ENCODE measurements at places on chromosomes 4 and X. TPM values are rescaled to one million over a fixed set of nuclear protein-coding genes. Genes with fewer than 3 reads are reported as not detected.

- DNase-seq, result no peak
- no peak overlapping the region for H3K4me3 ChIP-seq
These were observed 34.5 kb downstream of the RPS6KA6 start for GRCh38 chrX:84153538-84153937.

DNA sequence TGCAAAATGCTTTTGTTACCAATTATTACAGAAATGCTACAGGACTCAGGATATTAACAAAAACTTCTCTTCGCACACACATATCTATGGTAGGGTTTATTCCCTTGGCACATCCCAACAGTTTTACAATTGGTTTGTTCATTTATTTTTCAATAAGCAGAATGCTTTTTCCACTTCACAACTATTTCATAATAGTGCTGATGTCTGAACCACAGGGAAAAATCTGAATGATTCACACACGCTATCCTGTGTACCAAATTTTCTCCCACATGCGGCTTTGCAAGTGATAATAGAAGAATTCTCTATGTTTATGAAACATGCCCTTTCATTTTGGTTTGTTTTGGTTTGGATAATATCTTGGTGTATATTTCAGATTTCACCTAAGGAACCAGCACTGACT lies 725.7 kb upstream of the TENM3 start:
- H3K27ac ChIP-seq, result no peak overlapping the region
- no peak overlapping the region for H3K4me3 ChIP-seq
- no peak for DNase-seq
- no peaks in the 10 kb centered on the region for H3K27me3 ChIP-seq
- no peaks in the 10 kb centered on the region for H3K4me1 ChIP-seq
- H3K36me3 ChIP-seq, result no peaks in the 10 kb centered on the region

DNA sequence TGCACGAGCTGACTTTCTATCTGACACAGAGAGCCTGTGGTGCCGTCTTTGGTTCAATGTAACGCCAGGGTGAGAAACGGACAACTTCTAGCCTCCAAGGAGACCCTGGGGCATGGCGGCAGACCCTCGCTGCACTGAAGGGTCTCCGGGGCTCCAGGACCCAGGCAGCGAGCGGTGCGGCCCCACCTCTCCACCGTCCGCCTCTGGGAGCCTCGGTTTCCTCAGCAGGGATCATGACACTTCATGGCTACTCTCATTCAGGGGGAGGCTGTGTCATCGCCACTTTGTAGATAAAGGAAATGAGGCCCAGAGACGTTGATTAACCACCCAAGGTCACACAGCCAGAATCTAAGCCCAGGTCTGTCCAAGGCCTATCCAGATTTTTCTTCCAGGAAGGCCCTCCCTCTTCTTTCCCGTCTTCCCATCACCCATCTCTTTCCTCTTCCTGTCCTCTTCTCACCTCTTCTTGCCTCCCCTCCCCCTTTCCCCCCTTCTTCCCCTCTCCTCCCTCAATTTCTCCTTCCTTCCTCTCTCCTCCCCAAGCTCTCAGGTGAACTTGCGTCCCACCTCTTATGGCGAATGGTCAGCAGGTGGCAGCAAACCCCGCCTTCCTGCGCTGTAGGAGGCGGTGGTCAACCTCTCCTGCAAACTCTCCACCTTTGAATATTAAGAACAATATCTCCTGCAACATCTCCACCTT lies 69.3 kb upstream of the HMX1 start:
- peak; percentile 29 for DNase-seq
- no peaks in the 10 kb centered on the region for H3K4me1 ChIP-seq
- no peaks in the 10 kb centered on the region for H3K27me3 ChIP-seq

GRCh38 chr4:165379678-165380064 lies 863 bp downstream of the CPE start:
- no peaks in the 10 kb centered on the region for H3K36me3 ChIP-seq
- no peaks in the 10 kb centered on the region for H3K4me1 ChIP-seq
- peak overlapping the region; percentile 76 for H3K27ac ChIP-seq
- H3K4me3 ChIP-seq, result peak overlapping the region; percentile 78
- DNase-seq, result no peak

GRCh38 chrX:65741823-65742222 lies 74.4 kb downstream of the MSN start:
- H3K27ac ChIP-seq, result no peak overlapping the region
- H3K27me3 ChIP-seq, result no peaks in the 10 kb centered on the region
- peaks cover 35% of the 10 kb centered on the region for H3K36me3 ChIP-seq
- H3K4me3 ChIP-seq, result no peak overlapping the region
- no peaks in the 10 kb centered on the region for H3K4me1 ChIP-seq
- no peak for DNase-seq

GRCh38 chrX:101619364-101619763 lies 1.6 kb upstream of the ARMCX6 start:
- no peak for DNase-seq
- no peak overlapping the region for H3K27ac ChIP-seq
- H3K4me3 ChIP-seq, result no peak overlapping the region
- no peaks in the 10 kb centered on the region for H3K27me3 ChIP-seq
- peaks cover 17% of the 10 kb centered on the region for H3K4me1 ChIP-seq

GRCh38 chrX:9374555-9374954 lies 90.3 kb upstream of the TBL1X start:
- DNase-seq, result no peak
- no peaks in the 10 kb centered on the region for H3K27me3 ChIP-seq
- H3K27ac ChIP-seq, result no peak overlapping the region
- H3K36me3 ChIP-seq, result no peaks in the 10 kb centered on the region
- H3K4me1 ChIP-seq, result no peaks in the 10 kb centered on the region

- H3K4me1 ChIP-seq, result peaks cover 9% of the 10 kb centered on the region
- no peak overlapping the region for H3K4me3 ChIP-seq
- no peaks in the 10 kb centered on the region for H3K27me3 ChIP-seq
- DNase-seq, result no peak
- H3K27ac ChIP-seq, result no peak overlapping the region
These were observed 34.3 kb upstream of the PROM1 start for GRCh38 chr4:16118090-16118489.

DNA sequence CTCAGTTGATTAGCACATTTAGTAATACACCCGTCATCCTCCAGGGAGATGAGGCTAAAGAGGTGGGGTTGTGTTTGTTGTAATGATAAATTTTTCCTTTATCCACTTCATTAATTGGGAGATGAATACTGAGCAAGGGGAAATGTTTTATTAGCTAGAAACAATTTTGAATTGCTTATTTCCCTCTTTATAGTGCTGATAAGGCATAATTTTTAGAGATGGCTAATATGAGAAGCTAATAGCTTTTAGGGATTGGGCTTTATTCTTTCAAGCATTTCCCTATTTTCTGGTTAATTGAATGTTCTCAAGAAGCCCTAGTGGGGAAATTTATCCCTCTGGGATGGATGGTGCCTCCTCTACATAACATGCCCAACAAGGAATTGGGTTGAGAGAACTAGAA lies 365.2 kb upstream of the IGFBP7 start:
- DNase-seq, result no peak
- no peaks in the 10 kb centered on the region for H3K4me1 ChIP-seq
- no peaks in the 10 kb centered on the region for H3K27me3 ChIP-seq
- no peak overlapping the region for H3K4me3 ChIP-seq
- no peaks in the 10 kb centered on the region for H3K36me3 ChIP-seq

DNA sequence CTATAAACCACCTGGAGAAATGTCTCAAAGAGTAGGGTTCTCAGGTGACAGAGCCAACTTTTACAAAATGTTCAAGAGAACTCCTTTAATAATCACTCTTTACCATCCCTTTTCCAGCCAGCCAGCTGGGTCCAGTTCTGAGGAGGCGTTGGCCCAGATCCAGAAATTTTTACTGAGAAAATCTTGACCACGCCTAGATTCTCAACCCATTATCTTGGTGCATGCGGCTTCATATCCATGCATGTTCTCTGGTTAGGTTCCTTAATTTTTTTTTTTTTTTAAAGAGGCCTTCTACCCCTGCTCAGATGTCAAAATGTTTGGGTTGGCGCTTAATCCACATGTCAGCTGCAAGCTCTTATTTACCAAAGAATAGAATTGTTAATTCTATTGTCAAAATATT lies 12.0 kb upstream of the MAP7D2 start:
- H3K27me3 ChIP-seq, result no peaks in the 10 kb centered on the region
- DNase-seq, result no peak

DNA sequence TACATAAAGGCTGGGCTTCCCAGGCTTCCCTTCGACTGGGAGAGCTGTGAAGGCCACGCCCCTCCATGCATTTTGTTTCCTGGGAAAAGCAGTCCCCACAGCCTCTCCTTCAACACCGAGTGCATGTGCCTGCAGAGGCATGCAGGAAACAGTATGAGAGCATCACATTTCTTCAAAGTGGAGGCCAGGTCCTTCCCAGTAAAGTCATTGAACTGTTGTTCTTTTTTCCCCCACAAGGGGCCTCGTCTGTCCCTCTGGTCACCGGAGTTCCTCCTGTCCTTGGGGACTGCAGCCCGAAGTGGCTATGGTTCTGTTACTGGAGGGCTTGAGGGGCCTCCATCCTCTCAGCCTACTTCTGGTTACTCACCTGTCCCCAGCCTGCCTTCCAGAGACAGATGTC lies 56.0 kb downstream of the RAI2 start:
- no peaks in the 10 kb centered on the region for H3K4me1 ChIP-seq
- no peaks in the 10 kb centered on the region for H3K36me3 ChIP-seq

GRCh38 chr4:101370663-101371210 lies 23.4 kb upstream of the PPP3CA start:
- no peaks in the 10 kb centered on the region for H3K4me1 ChIP-seq
- H3K4me3 ChIP-seq, result no peak overlapping the region
- no peaks in the 10 kb centered on the region for H3K27me3 ChIP-seq

Gene GNL3L
- total RNA-seq, result 29.6 TPM

Gene RBM46
- total RNA-seq, result not detected

Gene UFSP2
- 39.7 TPM for total RNA-seq

Gene GPR173
- 0.97 TPM for total RNA-seq

Gene GUCY1A1
- 50.3 TPM for total RNA-seq

Gene KDR
- total RNA-seq, result 56.2 TPM

Gene HUWE1
- 146 TPM for total RNA-seq

Gene CFAP99
- not detected for total RNA-seq
